ENCODE measurements at places on chromosomes 16 and 17.

GRCh38 chr16:20928774-20929411 lies 28.3 kb downstream of the LYRM1 start:
- DNase-seq, result no peak

DNA sequence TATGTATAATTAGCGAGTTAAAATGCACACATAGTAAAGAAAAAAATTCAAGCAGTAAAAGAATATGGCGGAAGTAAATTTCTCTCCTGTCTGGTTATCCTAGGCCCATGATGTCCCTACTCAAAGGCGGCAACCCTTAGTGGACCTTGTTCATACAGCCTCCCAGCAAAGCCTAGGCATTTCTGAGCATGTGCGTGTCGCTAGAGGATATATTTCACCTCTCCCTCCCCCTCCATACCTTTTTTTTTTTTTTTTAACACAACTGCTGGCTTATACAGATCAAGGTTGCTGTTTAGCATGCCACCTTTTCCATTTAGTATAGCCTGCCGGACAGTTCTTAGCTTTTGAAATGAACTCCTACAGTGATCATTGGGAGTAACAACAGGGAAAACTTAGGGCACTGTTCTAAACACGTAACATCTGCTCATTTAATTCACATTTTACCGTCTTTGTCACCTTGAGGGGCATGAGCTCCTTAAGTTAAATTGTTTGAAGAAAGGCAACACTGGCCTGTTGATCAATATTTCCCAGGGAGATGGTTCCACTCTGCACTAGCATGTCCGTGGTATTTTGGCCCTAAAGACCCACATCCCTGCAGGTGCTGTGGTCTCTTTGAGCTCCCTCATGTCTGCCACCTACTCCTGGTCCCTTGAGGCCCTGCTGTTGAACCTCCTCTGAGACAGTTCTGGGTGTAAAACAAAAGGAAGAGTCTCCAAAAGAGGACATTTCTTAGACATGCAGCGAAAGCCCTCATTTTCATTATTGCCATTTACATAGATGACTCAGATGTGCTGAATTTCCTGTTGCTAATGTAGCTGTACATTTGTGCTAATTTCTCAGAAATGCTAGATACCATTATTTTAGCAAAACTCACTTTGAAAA lies 4.1 kb upstream of the TNFRSF13B start:
- DNase-seq, result no peak

DNA sequence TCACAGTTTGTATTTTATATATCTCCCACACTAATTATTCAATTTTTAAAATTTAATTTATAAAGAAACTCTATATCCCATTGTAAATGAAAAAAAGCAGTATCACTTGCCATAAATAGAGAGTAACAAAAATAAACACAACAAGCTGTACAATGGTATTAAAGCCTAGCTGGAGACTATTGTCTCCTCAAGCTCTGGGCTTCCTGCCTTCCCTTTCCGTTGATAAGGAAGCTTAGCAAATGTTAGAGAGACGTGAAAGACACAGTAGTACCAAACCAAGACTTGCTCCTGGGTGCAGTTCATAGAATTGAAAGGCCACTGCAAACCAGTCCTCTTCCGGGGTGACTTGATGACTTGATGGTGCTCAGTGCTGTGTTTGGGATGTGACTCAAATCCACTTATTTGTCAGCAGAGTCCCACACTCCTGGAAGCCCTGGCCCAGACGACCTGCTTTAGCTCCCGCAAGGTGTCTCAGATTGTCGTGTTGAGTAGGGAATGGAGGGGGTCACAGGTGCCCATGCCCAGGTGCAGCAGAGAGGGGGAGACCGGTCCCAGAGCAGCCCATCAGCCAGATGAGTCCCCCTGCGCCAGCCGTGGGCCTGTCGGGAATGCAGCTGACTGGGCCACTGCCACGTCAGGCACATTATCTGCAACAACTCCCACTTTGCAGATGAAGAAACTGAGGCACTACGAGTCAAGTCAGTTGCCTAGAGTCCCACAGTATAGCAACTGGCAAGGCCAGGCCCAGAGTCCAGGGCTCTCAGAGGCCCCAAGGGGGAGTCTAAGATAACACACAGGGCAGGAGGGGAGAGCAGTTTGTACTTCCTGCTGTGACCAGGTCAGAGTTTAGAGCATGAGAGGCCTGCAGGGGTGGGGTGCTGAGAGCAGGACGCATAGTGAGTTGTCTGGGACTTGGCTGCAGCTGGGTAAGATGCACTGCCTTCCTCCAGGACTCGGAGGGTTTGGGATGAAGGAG lies 40.5 kb downstream of the PSME3IP1 start:
- no peak for DNase-seq

DNA sequence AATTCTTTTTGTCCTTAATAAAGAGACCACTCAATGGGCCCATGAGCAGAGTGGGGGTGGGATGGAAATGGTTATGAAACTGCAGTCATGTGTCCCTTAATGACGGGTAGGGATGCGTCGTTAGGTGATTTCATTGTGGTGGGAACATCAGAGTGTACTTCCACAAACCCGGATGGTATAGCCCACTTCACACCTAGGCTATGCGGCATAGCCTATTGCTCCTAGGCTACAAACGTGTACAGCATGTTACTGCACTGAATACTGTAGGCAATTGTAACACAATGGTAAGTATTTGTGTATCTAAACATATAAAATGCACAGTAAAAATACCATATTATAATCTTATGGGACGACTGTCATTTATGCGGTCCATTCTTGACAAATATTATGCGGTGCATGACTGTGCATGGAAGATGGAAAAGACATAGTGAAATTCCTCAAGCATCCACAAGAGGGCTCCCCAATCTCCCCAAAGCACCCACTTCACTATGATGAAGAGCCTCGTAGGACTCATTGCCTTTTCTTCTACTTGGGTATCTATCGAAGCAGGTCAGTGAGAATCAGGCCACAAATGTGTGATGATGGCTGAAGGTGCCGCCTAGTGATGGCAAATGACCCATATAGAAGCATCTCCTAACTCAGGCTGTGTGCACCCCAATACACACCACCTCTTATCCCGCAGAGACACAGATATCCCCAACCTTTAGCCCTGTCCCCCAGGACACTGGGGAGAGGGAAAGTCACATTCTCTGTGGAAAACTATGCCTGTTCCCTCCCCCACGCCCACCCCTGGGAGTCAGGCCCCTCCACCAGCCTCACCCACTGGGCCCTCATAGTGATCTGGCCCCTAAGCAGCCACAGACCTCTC lies 43.5 kb downstream of the TBX21 start:
- peak; percentile 47 for DNase-seq

GRCh38 chr17:78895322-78895721 lies 7.7 kb downstream of the CEP295NL start:
- no peak for DNase-seq

DNA sequence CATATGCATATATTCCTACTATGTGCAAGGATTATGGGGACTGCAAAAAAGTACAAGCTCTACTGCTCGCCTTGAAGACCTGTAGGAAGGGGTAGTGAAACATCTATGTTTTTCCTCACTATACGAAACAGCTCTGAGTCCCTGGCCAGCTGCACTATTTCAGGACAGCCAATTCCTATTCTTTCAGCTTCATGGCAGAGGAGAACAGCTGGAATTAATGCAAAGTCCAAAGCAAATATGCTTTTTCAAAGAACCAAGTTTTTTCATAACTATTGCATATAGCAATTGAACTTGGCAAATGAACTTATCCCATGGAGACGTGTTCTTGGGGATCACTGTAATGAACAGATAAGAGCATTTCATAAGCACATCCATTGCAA lies 122.3 kb downstream of the SPACA3 start:
- no peak for DNase-seq

DNA sequence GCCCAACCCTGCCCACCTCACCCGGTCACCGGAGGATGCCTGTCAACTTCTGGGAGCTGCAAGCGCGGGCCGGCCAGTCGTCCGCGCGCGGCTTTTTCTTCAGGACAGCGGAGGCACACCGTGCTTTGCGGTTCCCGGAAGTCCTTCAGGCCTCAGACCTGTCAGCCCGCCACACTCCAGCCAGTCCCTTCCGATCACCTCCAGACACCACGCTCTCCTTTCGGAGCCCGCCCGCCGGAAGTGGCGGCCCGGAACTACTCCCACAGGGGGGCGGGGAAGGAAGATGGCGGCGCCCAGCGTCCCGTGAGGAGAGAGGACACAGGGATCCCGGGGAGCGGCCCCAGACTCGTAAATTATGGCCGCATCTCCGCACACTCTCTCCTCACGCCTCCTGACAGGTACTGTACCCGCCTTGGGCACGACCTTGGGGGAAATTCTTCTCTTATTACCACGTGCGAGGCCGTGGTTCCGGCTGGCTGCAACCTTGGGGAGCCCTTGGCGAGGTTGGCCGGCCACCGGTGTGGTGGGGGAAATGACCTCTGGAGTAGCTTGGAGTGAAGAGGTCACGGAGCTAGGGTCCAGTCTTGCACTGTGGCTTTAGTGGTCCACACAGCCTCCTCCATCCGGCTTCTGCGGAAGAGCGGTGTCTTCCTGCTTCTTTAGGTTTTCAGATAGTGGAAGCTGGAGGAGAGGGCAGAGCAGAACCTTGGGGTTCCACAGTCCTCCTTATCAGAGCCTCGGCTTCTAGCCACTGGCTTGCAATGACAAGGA lies at the start of gene COX10:
TSS of gene COX10 (plus strand) at position 254 of the 771 bp plus-strand sequence. CDS start at position 356, 102 bp downstream.
- peak; percentile 79 for DNase-seq

GRCh38 chr16:79658301-79659033 lies 57.9 kb upstream of the MAF start:
- DNase-seq, result peak; percentile 68

GRCh38 chr17:73343168-73343634 lies 31.4 kb upstream of the CDC42EP4 start:
- peak; percentile 87 for DNase-seq

GRCh38 chr16:26806657-26807056 lies 260.1 kb upstream of the C16orf82 start:
- DNase-seq, result no peak

GRCh38 chr17:68865584-68865983 lies 89.6 kb downstream of the ABCA8 start:
- DNase-seq, result no peak

GRCh38 chr17:44115585-44116415 lies 7.6 kb downstream of the HDAC5 start:
- DNase-seq, result peak; percentile 28

- peak; percentile 63 for DNase-seq
Measured at GRCh38 chr17:80080081-80080480, 21.3 kb upstream of the GAA start.

- no peak for DNase-seq
Measured at GRCh38 chr16:87791295-87792204, 25.8 kb upstream of the KLHDC4 start.

DNA sequence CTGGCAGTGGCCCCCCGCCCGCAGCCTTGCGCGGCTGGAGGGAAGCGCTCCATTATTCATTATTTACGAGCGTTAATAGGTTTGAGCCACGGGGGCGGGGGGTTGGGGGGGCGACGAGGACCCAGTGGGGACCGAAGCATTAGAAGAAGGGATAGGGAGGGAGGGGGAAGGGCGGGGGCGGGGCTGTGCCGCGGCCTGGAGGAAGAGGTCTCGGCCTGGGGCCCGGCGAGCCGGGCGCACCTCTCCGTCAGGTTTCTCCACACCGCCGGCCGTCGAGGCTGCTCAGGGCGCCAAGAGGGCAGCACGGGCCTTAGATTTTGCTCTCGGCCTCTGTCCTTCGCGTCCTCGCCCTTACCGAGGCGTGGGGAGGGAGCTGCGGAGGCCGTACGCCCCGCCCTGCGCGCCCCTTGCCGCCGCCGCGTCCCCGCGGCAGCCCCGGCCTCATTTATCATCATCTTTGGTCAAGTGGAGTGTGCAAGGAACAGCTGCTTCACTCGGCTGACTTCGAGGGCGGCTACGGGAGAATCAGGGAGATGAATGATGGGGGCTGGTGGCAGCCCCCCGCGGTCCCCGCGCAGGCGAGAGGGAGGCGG lies 54.2 kb downstream of the SREBF1 start:
- DNase-seq, result peak; percentile 15

- DNase-seq, result no peak
Measured at GRCh38 chr16:68296291-68296690, 14.5 kb downstream of the SLC7A6OS start.

DNA sequence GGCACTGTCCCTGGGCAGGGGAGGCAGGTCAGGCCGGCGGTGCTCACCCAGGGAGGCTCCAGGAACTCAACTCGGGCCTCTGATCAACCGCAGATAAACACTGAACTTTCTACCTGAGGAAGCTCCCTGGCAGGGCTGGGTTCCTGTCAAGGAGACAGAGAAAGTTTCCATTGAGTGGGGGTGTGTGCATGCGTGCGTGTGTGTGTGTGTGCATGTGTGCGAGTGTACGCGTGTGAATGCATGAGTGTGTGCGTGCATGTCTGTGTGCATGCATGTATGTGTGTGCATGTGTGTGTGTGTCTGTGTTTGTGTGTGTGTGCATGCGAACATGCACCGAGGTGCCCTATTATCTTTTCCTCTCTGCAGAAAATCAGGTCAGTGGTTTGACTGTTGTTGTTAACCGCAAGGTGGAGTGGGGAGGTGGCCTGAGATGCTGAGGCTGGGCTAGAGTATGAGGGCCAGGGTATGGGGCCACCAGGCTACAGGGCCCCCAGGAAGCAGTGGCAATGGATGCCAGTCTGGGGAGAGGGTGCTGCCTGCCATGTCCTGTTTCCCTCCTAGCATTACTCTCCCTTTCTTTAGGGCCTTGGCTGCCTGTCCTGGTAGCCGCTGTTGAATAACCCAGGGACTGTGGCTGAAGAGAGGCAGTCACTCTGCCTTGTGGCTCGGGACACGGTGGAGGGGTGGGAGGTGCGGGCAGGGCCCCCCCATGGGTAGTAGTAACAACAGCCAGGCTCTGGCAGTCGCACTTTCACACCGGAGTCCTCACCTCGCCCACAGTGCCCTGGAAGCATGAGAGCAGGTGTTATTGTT lies 24.0 kb downstream of the CCR7 start:
- no peak for DNase-seq

DNA sequence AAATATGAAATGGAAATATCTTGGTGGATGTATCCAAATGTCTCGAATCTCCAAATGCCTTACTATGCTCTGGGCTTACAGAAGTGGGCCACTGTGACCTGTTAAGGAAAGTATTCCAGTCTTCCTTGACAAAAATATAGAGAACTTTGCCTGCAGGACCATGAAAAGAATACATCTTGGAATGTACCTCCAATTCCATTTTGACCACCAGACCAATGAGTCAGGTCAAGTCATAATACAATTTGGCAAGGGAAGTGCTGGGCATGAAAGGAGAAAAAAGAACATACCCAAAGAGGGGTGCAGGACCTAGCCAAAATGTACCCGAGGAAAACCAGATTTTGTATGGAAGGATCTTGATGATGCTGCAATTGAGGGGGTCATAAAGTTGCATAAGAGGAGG lies 1153.7 kb upstream of the GOT2 start:
- no peak for DNase-seq

DNA sequence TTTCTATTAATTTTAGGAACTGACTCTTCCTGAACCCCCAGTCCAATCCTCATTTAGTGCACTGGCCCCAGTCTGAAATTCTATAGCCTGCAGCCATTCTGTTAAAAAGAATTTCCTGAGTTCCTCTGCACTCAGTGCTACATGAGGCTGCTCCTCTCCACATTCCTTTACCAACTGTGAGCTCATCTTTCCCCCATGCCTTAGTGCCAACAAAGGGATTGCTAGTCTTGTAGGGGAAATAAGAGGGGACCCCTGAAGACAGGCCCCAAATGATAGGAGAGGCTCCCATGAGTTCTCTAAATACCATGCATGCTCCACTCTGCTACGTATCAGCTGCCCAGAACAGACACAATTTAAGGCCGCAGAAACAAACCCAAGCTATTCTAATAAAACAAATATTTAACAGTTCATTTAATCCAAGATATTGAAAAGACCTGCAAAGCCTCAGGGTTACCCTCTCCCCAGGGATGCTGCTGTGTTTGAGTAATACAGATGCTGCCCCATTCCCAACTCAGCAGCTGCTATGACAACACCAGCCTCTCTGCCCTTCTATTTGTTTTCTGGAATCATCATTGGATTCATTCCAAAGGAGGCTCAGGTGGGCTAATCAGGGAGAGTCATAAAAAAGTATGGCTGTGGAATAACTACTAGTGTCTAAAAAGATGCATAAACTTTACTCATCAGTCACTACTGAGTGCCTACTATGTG lies 228.5 kb downstream of the TOX3 start:
- no peak for DNase-seq

All from iris pigment epithelial cell (primary cell).